NCI-H1417 treated with DMSO at 0.1 percent for 48 hours (cell line): ENCODE measurements at places on chromosomes 2 and 18.

DNA sequence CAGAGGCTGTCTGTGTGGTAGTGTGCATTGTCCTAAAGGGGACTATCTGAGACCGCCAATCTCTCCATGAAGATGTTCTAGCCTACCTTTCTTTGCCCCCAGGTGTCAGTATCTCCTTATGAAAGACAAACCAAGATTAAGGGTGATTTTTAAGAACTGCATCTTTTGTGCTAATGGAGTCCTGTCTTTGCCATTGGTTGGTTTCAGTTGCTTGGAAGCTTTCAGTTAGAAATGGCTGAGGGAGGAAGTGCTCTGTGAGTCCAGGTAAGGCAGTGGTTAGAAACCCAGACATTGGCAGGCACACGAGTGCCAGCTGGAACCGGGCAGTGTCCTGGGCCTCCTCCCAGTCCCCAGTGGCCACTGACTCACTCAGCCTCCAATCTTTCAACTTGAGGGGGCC, 111.3 kb downstream of the DOCK10 start:
- DNase-seq = no peak

DNA sequence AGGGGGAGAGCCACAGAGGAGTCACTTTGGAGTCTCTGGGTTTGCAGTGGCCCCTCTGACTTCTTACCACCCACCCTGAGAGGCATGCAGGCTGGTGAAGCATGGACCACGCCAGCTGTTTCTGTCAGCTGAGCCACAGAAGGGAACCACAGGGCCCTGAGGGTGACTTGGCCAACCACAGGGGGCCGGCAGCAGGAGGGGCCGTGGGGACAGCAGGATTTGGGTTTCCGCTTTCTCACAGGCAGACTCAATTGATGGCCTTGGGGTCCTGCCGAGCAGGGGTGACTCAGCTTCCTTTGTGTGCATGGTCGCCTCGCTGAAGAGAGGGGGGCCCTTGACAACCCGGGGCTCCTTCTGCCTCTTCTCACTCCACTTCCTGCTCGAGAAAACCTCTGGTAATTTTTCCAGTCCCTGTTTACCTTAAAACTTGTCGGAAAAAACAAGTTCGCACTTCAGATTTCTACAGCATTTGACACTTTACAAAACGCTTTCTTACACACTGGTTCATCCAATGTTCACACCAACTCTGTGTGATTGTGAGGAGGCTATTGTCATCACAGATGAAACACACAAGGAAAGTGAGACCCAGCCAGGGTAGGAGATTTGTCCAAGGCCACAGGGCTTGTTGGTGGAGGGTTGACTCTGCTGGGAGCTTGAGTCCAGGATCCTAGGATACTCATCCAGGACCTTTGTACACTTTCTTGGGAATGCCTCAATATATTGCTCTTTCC, 311.2 kb downstream of the LPIN1 start:
- no peak for DNase-seq

- DNase-seq = no peak
Observed at GRCh38 chr18:12076424-12077140, 17.1 kb upstream of the ANKRD62 start.

GRCh38 chr2:82656420-82656819, 1802.7 kb downstream of the SUCLG1 start:
- no peak for DNase-seq

DNA sequence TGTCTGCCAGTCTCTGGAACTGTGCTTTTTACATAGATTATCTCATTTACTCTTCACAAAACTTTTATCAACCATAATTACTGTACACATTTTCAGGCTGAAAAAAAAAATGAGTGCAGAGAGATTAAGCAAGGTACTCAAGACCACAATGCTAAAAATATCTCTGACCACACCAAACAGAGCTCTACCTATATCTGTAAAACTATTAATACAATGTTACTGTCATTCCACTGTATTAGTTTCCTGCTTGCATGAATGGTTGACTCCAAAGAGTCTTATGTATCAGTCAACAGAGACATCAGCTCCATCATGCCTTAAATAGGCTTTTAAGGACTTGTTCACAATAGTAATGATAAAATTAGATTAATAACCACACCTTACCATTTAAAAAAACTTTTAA, 134.7 kb upstream of the CCDC150 start:
- no peak for DNase-seq

DNA sequence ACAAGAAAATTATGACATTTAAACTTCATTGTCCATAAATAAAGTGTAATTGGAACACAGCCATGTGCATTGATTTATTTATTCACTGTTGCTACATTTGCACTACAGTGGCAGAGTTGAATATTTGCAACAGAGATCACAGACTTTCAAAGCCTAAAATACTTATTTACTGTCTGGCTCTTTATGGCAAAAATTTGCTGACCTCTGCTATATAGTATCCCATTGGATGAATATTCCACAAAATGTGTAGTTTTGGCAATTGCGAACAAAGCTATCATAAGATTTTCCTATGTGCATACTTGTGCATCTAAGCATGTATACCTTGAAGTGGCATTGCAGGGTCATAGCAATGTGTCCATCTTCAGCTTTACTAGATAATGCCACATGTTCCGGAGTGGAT, 32.1 kb downstream of the CCDC85A start:
- DNase-seq = no peak

GRCh38 chr2:149597050-149597667, 9.6 kb upstream of the MMADHC start:
- no peak for DNase-seq

DNA sequence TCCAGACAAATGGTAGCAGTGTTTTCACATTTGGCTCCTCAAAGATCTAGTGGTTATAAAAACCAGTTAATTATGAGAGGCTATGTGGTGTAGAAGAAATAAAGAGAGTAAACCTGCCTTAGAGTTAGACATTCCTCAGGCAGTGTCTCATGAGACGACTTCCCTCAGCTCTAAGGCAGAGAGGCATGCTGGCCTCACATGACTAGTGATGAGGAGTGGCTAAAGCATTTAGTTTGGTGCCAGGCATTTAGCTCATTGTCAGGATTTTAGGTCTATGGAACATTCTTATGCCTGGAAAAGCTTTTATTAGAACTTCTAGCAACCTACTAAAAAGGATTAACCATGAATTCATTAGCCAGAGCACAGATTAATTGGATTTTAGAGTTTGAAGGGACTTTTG, 90.3 kb downstream of the RPRM start:
- DNase-seq = no peak

DNA sequence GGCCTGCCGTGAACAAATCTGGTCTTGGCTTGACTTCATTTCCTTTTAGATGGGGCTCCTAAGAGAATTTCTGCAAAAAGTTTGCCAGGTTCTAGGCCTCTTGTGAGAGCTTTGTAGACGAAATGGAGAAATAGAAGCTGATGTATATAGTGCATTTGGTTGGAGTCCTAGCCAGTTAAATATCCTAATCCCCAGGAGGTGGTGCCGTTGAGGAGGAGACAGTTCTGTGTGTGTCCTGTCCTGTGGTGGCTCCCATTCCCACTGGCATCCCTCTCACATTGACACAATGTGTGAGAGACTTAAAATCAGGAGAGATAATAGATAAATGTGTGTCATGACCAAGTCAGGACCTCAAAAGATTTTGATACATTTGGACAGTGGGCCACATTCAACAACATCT, 34.6 kb upstream of the DNER start:
- no peak for DNase-seq

- no peak for DNase-seq
Observed at GRCh38 chr18:34789768-34790344, 79.8 kb downstream of the DTNA start.

- no peak for DNase-seq
Observed at GRCh38 chr2:55489467-55490062, 30.0 kb upstream of the CFAP36 start.

GRCh38 chr2:17188721-17189120, 329.5 kb downstream of the RAD51AP2 start:
- DNase-seq = no peak

GRCh38 chr2:85066874-85067351, 66.3 kb upstream of the TCF7L1 start:
- DNase-seq = no peak

DNA sequence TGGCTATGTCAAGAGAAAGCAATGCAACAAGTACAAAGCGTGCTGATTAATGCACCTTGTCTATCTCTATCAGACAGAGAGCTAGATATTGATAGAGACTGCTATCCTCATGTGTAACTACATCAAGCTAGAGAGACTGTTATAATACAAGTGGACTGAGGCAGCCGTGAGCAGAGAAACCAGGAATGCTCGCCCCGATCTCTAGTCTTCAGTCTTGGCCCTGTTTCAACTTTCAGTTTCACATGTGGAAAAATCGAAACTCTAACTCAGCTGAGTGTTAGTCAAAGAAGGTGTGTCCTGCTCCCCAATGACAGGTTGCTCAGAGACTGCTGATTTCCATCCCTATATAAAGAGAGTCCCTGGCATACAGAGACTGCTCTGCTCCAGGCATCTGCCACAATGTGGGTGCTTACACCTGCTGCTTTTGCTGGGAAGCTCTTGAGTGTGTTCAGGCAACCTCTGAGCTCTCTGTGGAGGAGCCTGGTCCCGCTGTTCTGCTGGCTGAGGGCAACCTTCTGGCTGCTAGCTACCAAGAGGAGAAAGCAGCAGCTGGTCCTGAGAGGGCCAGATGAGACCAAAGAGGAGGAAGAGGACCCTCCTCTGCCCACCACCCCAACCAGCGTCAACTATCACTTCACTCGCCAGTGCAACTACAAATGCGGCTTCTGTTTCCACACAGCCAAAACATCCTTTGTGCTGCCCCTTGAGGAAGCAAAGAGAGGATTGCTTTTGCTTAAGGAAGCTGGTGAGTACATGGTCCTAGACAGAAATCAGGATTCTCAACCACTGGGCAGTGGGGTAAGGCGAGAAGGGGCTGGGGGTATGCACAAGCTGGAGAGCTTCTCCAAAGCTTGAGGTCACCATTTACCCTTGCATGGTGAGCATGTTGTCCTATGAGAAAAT, at the start of gene RSAD2:
Gene RSAD2, plus strand, starts transcription at position 376 of the 903 bp plus-strand sequence. Its CDS starts 24 bp downstream, at position 400.
- no peak for DNase-seq

GRCh38 chr2:182672466-182673165, 43.4 kb upstream of the DNAJC10 start:
- no peak for DNase-seq

DNA sequence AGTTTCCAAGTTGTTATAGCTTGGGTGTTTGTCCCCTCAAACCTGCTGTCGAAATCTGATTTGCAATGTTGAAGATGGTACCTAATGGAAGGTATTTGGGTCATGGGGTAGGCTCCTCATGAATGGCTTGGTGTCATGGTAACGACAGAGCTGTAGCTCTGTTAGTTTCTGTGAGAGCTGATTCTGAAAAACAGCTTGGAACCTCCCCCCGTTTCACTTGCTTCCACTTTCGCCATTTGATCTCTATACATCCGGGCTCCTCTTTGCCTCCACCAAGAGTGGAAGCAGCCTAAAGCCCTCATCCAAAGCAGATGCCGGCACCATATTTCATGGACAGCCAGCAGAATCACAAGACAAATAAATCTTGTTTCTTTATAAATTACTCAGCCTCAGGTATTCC, 1035.1 kb upstream of the SLC39A10 start:
- no peak for DNase-seq

- no peak for DNase-seq
Observed at GRCh38 chr2:129780316-129781270, 198.9 kb upstream of the RAB6C start.

GRCh38 chr18:24818441-24818840, 358.0 kb downstream of the HRH4 start:
- no peak for DNase-seq

GRCh38 chr2:20049637-20050036, 1.8 kb downstream of the LAPTM4A start:
- DNase-seq = no peak

DNA sequence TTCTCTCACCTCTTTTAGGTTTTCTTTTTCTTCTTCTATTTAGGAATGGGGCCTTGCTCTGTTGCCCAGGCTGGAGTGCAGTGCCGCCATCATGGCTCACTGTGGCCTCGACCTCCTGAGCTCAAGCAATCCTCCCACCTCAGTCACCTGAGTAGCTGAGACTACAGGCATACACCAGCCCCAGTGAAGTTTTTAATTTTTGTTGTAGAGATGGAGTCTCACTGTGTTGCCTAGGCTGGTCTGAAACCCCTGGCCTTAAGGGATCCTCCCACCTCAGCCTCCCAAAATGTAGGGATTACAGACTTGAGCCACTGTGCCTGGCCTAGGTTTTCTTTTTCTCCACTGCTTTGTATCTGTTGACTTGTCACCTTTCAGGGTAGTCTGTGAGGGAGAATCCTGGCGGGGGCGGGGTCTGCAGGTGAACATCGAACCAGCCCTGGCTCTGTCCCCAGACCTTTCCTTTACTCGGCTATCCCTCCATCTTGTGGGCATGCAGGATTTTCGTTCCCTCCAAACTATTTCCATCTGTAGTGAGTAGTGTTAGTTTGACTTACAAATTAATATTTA, 21.7 kb downstream of the NCK2 start:
- DNase-seq = no peak

- no peak for DNase-seq
Observed at GRCh38 chr18:70732188-70732587, 443.3 kb downstream of the SOCS6 start.

GRCh38 chr18:78447211-78447610, 532.4 kb upstream of the SALL3 start:
- no peak for DNase-seq

DNA sequence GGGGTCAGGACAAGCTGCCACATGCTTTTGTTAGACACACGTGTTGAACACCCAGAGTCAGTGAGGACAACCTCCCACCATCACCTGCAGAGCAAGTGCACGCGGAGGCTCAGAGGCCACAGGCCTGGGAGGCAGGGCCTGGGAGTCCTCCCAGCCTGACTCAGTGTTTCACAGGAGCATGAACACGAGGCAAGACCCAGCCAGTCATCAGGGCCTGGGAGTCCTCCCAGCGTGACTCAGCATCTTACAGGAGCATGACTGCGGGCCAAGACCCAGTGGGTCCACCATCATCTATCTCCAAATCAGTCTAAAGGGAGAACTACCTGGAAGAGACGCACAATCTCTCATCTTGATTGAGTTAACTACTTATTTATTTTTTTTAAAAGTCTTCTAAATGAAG, 112.6 kb upstream of the PXDN start:
- no peak for DNase-seq

- DNase-seq = no peak
Observed at GRCh38 chr2:219722276-219722879, 94.9 kb downstream of the SLC4A3 start.

DNA sequence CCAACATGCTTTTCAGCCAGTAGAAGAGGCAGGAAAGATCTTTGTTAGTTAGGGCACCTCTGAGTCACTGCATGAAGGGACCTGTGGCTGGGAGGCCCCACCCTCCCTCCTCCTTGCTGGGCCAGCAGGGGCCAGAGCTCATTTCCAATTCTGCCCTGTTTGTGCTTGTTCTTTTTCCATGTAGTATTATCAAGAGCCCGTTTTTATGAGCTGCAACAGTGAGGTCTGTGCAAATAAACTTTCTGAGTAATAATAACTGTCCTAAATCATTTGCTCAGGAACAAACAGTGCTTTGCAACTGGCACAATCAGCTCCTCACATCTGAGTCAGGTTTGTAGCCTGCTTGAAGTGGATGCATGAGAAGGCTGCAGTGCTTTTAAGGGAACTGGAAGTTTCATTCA, 128.0 kb downstream of the ARL4C start:
- DNase-seq = no peak

- DNase-seq = no peak
Observed at GRCh38 chr18:79819064-79819967, 21.6 kb downstream of the KCNG2 start.

- no peak for DNase-seq
Observed at GRCh38 chr2:231410293-231411004, 14.9 kb downstream of the B3GNT7 start.

GRCh38 chr2:236718207-236718992, 148.8 kb downstream of the ACKR3 start:
- no peak for DNase-seq
